ENCODE measurements at places on chromosomes 11 and 22.

- no peak for DNase-seq
Observed at GRCh38 chr11:117808784-117809183, 11.8 kb upstream of the DSCAML1 start.

DNA sequence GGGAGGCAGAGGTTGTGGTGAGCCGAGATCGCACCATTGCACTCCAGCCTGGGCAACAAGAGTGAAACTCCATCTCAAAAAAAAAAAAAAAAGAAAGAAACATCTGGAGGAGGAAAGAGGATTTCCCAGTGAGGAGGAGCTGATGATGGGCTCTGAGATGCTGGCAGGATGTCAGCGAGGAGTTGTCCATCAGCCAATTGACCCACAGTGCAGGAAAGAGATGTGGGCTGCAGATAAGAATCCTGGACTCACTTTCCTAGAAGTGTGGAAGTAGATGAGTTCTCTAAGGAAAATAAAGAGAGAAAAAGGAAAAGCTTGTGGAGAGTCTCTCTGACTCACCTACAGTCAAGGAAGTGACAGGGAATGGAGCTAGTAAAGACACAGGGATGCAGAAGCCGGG, 9.7 kb downstream of the IZUMO1R start:
- no peak for DNase-seq

- DNase-seq: no peak
Observed at GRCh38 chr22:19891317-19892256, 36.9 kb upstream of the GNB1L start.

DNA sequence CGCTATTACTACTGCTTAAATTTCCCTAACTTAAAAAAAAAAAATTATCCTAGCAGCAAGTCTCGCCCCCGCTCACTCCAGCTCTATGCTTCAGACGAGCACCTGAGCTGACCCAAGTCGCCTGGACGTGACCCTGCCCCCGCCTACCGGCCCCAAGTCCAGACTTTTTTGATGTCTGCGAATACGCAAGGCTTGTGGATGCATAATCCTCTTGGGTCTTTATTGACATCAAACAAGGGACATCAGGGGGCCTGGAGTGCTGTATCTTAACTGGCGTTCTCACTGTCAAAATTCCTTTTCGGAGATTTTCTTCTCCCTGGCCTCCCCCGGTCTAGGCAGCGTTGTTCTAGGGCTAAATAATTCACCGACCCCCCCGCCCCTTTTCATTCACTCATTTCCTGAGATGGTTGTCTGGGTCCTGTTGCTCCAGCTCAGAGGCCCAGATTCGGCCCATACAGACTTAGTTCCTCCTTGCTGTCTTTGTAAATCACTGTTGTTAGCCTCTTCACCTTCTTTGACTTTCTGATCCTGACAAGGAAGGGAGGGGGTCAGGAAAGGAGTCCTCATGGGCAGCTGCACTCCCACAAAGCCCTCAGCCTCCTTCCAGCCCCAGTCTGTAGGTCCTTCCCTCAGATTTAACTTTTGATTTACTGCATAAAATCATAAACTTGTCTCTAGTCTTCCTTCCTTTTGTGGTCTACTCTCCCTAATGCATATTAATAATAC, 601 bp upstream of the LRP4 start:
- no peak for DNase-seq

GRCh38 chr22:37563153-37564081, 3.1 kb downstream of the CDC42EP1 start:
- peak; percentile 91 for DNase-seq

- no peak for DNase-seq
Observed at GRCh38 chr22:44293034-44293433, 19.7 kb downstream of the SHISAL1 start.

DNA sequence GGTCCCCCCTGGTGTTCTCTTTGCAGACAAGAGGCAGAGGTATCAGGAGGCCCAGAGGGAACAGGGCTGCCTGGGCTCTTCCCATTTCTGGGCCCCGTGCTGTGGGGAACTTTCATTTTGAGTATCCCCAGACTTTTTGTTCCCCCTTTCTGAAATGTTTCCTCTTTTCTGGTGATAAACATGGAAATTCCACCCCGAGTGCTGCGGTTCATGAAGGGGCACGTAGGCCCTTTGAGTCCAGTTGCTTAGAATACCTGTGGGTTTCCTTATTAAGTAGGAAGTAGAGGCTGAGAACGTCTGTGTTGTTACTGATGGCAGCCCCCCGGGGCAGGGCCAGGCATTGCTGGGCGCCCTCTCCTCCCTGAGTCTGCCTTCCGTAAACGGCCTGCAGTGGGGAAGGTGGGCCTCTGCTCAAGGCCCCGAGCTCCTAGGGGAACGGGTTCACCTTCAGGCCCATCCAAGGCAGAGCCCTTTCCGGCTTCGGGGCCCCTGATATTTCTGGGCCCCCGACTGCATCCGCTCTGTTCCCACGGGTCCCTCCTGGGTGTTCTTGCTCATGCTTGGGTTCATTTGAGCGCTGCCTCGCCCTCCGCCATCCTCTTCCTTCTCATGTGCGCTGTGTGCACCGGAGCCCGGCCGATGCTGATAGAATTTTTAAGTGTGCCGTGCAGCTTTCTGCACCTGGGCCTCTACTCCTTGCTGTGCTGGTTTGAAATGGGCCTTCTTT, 12.0 kb downstream of the TBC1D22A start:
- DNase-seq: no peak

- DNase-seq: no peak
Observed at GRCh38 chr22:26849575-26849974, 192.2 kb downstream of the MIAT start.

DNA sequence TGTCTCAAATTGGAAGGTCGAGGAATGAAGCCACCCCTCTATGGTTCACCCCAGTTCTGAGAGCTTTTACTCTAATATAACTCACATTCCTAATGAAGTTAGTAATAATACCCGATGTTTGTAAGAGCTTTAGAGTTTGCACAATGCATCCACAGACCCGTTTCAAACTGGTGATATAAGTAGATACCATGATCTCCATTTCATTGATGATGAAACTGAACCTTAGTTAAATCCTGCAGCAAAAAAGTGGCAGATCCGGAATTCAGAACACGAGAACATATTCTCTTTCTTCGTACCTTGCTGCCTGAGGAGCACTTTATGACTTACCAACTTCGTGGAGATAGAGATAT, 757 bp upstream of the RBFOX2 start:
- no peak for DNase-seq

DNA sequence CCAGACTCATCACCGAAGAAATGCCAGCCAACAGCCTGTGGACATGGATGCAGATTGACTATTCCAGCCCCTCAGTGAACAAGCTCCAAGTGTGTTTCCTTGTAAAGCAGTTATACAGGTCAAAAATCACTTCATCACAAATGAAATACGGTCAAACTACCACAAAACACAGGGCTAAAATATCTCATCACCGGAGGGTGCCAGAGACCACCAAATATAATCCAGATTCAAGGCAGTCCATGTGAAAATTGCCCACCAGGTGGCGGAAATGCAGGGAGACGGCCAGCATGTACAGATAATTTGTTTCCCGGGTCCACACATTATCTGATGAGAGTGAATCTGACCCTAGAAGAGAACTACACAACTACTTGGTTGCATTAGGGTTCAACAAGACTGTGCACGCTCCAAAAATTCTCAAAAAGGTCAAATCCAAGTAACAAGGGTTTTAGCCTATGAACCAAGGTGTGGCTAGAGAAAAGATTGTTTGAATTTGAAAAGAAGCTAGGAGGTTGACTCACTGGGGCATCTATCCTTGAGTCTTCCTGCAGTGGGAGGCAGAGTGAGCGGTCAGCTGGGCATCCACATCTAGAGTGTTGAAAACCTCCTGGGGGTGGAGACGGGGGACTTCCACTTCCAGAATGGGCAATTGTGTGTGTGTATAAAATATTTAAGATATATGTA, 71.7 kb downstream of the IGLL5 start:
- DNase-seq: peak; percentile 78

GRCh38 chr11:86256608-86257007, 12.1 kb downstream of the EED start:
- DNase-seq: no peak

GRCh38 chr11:109197656-109198055, 224.3 kb upstream of the C11orf87 start:
- no peak for DNase-seq

GRCh38 chr11:1924181-1924580, 4.7 kb downstream of the TNNT3 start:
- DNase-seq: no peak

GRCh38 chr22:50734343-50734771, 3.6 kb upstream of the ACR start:
- no peak for DNase-seq

DNA sequence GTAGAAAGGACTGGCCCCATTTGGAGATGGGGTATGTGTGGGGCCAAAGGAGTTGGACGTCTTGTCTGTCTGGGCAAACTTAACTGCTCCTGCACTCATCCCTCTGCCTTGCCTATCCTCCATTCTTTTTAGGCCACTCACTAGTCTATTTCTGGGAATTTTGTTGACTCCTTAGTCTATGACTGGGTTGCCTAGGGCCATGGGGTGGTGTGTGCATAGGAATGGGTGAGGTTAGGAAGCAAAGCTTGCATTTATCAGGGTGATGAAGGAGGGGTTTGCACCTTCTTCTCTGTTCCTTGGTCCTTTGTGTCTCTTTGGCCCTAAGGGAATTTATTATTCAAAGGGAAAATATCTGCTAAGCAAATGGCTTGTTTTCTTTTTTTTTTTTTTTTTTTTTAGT, 80.9 kb upstream of the OR9Q1 start:
- DNase-seq: no peak

GRCh38 chr11:74106124-74106523, 64.7 kb downstream of the C2CD3 start:
- no peak for DNase-seq

- no peak for DNase-seq
Observed at GRCh38 chr11:131190446-131190845, 180.0 kb upstream of the NTM start.

DNA sequence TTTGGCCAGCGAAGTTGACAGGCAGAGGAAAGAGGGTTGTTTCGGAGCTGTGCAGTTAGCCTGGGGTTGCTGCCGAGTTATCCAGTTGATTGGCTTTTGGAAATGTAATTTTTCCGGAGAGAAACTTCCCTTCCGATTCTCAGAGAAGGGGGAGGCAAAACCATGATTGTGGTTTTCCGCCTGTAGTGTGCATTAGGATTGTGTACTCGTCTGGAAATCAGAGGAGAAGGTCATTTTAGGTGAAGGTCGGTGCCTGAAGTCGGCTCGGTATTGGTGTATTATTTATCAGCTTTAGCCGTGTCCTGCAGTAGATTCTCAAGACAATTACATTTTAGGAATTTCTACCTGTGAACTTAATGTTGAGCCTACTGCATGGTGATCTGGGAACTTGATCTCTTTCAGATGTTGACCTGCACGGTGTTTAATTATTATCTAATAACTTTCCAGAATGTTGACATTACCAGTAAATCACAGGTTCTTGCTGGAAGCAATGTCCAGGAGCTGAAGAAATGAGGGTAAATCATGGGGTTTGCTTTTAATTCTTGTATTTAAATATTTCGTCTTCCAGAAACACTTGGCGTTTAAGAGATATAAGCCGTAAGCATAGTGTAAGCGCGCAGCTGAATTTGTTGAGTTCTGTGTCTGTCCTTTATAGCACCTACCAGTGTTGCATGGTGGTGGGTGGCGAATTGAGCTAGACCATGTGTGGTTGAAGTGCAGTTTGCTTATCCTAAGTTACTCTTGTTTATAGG, 1.3 kb downstream of the ARHGEF12 start:
- DNase-seq: no peak

DNA sequence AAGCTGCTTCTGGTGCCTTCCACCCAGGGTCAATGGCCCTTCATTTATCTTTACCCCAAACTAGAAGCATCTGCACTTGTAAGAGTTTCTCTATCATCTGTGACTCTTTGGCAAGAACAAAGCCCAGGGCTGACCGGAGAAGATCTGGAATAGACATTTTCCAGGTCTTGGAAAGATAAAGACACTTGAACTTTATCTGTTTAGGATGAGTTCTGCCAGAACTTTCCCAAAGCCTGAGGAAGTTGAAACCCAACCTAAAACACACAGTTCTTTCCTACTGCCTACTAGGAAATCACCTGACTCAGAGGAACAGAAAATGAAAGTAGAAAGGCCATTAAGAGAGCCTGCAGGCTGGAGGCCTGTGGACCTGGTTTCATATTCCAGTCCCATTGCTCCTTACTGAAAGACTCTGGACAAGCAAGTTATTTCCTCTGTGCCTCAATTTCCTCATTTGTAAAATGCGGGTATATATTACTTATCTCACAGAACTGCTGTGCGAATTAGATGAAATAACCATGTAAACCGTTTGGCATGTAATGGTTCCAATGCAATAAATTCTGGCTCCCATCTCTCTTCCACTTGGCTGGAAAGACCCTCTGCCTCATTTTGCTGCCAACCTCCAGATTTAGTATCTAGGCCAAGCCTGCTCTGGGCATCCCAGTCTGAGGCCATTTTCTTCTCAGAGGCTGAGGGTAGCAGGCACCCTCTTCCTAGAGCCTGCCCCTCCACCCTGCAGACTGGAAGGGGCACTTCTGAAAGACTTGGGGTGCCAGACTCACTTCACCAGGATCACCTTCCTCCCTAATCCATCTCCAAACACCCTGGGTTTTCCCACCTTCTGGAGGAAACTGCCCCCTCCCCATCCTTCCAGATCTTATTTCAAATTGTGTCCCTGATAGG, 1.2 kb downstream of the UBE2L6 start:
- peak; percentile 78 for DNase-seq

DNA sequence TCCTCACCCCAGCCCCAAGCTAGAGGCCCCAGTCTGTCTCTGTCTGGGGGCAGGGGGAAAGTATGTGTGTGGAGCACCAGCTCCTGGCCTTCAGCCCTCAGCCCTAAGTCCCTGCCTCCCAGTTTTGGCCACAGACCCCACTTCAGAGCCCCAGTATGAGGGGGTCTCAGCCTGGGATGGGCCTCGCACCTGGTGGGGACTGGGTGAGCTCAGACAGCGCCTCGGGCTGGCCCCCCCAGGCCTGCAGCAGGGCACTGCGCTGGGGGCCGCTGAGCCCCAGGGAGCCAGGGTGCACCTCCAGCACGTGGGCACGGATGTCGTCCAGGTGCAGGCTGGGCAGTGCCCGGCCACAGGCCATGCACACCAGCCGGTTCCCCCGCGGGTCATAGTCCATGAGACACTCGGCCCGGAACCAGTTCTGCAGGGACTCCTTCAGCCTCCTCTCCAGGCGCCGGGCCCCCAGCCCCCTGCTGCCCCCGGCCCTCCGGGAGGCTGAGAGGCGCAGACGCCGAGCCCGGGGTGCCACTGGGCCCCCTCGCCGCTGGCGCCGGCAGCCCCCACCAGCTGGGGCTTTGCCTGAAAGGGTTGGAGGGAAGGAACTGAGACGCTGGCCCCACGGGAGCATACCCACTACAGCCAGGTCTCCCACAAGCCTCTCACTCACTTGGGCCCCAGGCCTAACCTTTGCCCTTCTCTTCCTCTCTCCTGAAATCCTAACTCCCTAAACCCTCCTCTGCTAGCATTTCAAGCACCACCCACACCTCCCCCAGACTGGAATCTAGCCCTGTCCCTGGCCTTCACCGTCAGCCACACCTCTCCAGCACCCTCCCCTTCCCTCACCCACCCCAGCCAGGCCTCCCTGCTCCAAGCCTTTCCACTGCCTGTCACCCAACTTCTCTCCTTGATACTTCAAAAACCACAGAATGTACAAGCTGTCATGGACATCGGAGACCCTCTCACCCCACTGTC, 3.6 kb downstream of the ZFTA start:
- no peak for DNase-seq

GRCh38 chr11:102727890-102728289, 3.1 kb upstream of the MMP8 start:
- DNase-seq: no peak

Measured in midbrain (tissue), 1 donor.